Activated T-helper 1 cell treated with anti-CD3 and anti-CD28 coated beads, Interleukin-2, amount 50 U/mL, for 16 hours (primary cell): ENCODE measurements at places on chromosomes 7 and 10.

DNA sequence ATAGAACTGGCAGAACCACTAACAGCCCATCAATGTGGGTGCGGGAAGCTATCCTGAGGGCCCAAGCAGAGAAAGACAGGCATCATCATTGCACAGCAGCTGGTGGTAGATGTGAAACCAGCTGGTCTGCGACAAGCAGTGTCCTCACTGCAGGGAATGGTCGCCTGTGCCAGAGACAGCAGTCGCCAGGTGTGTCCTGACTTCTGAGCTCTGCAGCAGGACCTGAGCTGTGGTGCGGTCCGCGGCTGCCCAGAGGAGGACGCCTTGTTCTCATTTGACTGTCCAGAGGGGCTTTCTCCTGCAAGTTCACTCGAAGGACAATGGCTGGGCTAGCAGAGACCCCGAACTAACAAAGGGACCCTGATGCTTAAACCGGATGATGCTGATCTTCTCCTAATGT lies 97.4 kb downstream of the LRRC18 start:
- DNase-seq, result no peak

DNA sequence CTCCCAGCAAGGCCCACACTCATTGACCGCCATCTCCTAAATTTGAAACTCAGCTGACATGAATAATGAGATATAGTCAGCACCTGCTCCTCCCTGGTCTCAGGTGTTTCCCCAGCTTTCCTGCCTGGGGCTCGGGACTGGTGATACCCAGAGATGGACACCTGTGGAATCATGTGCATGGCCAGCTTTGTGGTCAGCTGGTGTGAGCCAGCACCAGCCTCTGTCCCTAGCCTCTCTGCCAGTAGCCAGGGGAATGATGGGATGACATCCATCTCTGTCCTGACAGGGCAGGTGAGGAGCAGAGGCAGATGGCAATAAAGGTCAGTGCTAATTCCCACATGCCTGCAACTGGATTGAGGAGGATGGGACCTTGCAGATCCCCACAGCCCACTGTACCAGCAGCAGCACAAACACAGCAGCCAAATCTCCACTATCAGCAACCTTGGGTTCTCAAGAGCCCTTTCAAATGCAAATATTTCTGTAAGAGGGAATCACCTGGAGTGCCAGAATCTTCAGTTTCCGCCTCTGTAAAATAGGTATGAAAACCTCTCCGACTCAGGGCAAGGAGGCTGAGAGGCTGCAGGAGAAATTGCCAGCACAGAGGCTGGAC lies 329.2 kb upstream of the ZMIZ1 start:
- no peak for DNase-seq

- no peak for DNase-seq
Measured at GRCh38 chr10:4399556-4399955, 426.5 kb upstream of the AKR1E2 start.

GRCh38 chr10:130782467-130782866 lies 529.1 kb downstream of the TCERG1L start:
- DNase-seq, result no peak

DNA sequence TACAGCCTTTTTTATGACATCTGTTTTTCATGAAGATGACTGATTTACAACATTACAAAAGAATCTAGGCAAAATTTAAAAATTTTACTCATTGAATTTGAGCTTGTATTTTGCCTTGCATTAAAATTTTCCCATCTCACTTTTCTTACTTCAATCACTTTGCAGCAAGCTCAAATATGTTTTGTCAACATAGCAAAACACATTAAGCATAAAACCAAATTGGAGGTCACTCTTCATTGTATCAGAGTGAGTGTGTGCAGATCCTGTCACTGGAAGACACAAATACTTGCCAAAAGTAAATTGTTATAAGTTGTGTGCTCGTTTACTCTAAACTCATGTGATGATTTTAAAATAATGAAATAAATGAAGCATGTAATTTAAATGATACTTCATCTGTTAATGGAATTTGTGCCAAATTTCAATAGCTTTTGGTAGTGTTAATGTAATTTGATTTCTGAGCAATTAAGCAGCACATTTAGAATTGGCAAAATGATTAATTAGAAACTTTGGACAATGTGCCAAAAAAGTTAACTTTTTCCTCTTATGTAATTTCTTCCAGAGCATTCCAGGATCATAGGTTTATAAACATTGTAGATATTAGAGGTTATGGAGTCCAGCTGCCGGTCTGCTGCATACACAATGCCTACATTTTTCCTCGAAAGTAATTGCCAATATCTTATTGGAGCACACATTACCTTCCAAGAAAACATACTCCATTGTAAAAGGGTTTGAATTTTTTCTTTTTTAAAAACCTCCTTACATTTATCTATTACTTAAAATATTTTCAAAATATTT lies 1078.2 kb upstream of the LRRTM3 start:
- DNase-seq, result no peak

DNA sequence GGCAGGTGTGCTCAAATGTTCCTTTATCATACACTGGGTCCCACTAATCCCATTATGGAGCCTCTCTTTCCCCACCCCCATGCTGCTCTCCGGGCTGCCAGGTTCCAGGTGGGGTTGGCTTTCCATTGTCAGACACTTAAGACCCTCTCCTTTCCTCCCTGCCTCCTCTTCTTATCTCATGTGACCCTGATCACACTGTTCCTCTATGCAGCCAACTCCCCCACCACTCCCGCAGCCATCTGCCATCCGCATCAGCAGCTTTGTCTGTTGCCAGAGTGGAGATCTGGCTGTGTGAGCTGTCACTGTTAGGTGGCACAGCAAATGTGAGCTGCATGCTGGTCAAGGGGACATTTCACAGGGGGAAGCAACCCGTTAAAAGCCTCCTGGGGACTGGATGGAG lies 391.4 kb downstream of the TNS3 start:
- DNase-seq, result no peak

DNA sequence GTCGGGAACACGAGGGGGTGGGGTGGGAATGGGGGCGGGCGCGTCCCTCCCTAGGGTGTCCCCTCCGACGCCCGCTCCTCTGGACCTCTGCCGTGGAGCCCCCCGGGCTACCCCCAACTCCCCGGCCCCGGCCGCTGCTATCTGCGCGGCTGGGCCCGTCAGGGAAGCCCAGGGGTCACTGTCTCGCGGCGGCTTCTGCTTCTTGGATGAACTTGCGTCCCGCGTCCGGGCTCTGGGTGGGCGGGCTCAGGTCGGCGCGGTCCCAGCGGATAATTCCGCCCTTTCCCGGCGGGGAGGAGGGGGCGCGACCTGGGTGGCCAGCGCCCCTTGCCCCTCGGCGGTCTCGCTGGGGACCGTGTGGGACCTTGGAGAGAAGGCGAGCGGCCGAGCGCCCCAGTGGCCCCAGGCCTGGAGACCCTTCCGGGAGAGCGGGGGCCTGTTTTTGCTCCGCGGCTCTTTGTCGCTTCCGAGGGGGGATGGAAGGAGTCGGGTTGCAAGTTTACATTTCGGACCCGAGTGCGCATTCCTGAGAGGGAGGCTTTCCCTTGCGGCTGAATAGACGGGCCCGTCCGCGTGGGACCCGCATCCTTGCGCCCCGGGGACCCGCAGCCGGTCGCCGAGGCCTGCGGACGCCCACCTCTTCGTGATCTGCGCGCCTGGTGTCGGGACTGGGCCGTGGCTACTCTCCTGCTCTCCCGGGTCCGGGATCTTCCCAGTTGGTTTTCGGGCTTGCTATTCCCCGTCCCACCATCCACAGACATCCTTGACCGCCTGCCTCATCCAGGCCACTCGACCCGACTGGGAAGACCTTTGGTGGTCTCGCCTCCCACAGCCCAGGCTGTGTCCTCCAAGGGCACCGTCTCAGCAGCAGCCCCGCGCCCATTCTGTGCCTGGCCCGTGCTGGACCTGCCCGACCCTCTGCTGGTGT lies 812 bp downstream of the DOCK1 start:
- no peak for DNase-seq

DNA sequence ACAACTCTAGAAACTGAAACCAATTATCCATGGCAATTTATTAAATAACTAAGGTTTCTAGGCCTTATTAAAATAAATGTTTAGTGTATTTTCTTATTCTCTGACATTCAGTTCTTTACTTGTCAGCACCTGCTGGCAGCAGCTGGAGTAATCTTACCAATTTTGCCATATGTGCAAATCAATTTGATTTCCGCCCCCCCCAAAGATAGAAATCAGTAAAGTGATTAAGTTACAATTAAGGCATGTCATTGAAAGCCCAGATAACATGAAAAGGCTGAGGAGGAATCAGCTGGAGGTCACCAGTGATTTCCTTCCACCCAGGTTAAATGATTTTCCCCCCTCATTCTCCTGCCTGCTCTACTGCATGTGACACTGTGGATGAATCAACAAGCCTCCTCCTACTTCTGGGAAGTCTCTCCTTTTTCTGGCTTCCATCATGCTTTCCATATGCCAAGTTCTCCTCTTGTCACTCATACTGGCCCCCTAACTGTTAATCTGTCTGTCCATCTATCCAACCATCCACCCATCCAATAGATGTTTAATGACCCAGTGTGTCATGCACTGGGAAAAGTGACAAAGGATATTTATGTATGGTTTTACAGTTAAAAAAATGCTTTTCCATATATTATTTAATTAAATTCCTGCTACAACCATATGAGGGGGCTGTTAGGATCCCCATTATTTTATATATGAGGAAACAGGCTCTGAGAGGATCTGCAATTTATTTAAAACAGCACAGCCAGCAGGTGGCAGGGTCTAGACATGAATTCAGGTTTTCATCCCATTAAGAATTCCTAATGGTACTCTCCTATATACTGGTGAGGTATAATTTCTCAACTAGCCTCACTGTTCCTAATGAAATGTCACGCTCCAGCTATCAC lies 116.5 kb downstream of the ATXN7L1 start:
- no peak for DNase-seq

GRCh38 chr7:107836237-107837144 lies 33.5 kb upstream of the SLC26A3 start:
- DNase-seq, result no peak

DNA sequence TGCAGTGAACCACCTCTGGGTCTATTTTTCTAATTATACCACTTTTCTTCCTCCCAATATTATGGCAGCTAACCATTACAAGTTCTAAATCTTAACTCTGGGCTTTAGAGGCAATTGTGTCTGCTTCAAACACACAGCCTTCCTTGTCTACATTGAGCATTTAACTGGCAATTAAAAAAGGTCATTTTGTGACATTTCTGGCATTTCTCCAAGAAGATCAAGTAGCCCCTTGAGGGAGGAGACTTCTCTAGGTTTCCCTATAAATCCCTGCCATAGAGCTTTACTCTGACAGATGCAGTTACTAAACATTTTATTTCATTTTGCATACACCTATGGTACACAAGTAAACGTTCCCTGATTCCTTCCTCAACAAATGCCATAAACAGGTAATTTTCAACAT lies 33.4 kb upstream of the FAM133B start:
- DNase-seq, result no peak

- DNase-seq, result no peak
Measured at GRCh38 chr10:43921881-43922280, 273.2 kb upstream of the ZNF32 start.

- DNase-seq, result no peak
Measured at GRCh38 chr7:128056901-128057300, 25.7 kb upstream of the LRRC4 start.

DNA sequence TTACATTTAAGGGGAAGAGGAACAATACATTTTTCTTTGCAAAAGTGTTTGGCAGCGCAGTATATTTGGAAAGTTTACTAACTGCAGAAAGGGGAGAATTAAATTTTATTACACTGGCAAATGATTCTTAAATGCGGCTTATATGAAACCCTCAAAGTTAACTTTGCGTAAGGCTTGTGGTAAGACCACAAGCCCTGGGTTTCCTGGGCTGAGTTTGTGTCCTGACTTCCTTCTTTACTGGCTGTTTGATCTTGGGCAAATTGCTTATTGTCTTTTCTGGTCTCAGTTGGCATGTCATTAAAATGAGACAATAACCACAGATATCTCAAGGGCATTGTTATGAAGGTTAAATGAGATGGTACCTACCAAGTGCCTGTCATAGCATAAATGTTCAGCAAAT lies 106.8 kb downstream of the GLRX3 start:
- DNase-seq, result no peak

- no peak for DNase-seq
Measured at GRCh38 chr7:151346470-151346769, 4.8 kb downstream of the NUB1 start.

DNA sequence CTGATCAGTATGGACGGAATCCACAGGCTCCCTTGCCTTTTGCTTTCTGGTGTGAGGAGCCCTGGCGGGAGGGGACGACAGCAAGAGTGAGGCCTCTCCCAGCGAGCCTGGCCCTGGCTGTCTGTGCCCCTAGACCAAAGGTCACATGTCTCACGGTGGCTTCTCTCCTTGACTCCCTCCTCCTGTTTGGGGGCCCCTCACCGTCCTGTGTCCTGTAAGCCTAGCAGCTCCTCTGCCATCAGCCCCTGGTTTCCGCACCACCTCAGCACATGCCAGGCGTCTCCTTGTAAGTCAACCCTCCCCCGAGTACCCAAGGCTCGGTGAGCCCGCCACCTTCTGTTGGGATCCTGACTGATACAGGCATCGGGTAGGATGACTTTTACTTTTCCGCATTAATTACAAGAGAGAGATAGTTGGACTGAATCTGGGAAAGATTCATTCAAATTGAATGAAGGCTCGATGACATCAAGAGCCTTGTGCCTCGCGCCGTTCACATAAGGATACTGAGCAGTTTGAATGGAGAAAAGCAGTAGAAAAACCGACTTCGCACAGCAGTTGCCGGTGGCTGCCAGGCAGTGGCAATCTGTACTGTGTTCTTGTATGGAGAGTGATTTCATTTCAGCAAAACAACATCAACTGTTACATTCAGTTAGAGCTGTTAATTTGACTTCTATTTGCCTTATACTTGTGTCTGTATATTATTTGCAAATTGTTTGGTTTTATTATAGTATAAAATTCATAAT lies 119.8 kb downstream of the XRCC2 start:
- DNase-seq, result no peak

GRCh38 chr10:110802551-110803238 lies 69.0 kb upstream of the PDCD4 start:
- DNase-seq, result no peak

- no peak for DNase-seq
Measured at GRCh38 chr7:84231157-84231556, 36.6 kb upstream of the SEMA3A start.

- no peak for DNase-seq
Measured at GRCh38 chr10:132547421-132547861, 9.9 kb downstream of the INPP5A start.

- DNase-seq, result peak; percentile 27
Measured at GRCh38 chr7:157568770-157569584, 232.2 kb downstream of the DNAJB6 start.

- no peak for DNase-seq
Measured at GRCh38 chr7:127628445-127628844, 10.5 kb upstream of the PAX4 start.

GRCh38 chr7:82527851-82528250 lies 84.3 kb upstream of the CACNA2D1 start:
- no peak for DNase-seq

GRCh38 chr10:96313344-96313743 lies 9.1 kb downstream of the DNTT start:
- DNase-seq, result no peak

DNA sequence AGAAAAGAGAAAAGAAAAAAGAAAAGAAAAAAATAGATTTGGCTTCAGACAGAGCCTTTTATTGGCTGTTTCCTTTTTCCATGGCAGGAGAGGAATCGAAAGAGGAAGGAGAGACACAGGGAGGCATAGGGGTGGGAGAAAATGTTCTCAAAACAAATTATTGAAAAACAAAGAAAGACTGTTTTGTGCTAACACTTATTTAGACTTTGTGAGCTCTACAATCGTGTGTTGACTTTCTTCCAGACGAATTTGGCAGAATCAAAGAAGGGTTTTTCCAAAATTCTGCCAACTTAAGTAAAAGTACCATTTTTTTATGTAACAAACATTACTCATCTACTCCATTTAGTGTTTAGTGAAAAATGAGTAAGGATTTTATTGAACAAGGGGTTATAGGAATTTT lies 982.2 kb downstream of the REEP3 start:
- DNase-seq, result no peak

- no peak for DNase-seq
Measured at GRCh38 chr7:150787321-150788281, 12.6 kb downstream of the TMEM176B start.
